ENCODE measurements at places on chromosomes 5 and 9. TPM values are rescaled to one million over a fixed set of nuclear protein-coding genes. Genes with fewer than 3 reads are reported as not detected.

DNA sequence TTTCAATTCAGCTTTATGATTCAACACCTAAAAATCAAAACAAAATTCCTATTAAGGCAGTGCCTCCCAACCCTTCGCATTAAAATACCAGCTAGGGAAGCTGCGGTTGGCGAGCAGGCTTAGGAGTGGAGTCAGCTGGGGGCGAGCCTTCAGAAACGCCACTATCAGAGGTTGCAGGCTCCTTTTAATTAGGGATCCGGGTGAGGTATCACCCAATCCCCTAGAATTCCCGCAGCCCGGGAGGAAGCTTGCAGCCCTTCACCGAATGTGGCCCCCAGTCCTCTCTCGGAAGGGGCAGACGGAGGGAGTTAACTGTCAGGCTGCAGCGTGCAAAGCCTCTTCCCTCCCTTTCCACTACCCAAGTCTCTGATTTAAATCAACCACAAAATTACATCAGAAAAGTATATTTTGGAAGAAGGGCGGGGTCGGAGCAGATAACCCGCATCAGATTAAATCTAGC, 1.7 kb downstream of the STC2 start:
- no peak for DNase-seq

DNA sequence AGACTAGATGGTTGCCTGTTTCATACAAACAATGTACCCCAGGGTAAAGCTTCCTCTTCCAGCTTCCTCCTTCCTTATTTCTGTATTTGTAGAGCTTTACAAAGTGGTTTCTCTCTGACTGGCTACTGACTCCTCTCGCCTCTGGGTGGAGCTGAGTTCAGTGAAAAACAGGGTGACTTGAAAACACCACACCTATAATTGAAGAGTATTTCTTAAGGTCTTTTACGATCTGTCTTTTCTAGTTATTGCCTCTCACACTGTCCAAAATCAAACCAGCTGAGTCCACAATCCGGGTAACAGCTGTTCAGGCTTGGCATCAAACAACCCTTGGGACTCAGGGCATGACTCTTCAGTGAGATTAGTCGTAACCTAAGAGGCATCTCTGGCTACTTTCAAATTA, 200.4 kb downstream of the ARRDC3 start:
- no peak for DNase-seq

- DNase-seq: no peak
Measured at GRCh38 chr5:151224372-151224771, 480 bp upstream of the CCDC69 start.

- DNase-seq: no peak
Measured at GRCh38 chr5:105882956-105883481, 1787.7 kb downstream of the EFNA5 start.

DNA sequence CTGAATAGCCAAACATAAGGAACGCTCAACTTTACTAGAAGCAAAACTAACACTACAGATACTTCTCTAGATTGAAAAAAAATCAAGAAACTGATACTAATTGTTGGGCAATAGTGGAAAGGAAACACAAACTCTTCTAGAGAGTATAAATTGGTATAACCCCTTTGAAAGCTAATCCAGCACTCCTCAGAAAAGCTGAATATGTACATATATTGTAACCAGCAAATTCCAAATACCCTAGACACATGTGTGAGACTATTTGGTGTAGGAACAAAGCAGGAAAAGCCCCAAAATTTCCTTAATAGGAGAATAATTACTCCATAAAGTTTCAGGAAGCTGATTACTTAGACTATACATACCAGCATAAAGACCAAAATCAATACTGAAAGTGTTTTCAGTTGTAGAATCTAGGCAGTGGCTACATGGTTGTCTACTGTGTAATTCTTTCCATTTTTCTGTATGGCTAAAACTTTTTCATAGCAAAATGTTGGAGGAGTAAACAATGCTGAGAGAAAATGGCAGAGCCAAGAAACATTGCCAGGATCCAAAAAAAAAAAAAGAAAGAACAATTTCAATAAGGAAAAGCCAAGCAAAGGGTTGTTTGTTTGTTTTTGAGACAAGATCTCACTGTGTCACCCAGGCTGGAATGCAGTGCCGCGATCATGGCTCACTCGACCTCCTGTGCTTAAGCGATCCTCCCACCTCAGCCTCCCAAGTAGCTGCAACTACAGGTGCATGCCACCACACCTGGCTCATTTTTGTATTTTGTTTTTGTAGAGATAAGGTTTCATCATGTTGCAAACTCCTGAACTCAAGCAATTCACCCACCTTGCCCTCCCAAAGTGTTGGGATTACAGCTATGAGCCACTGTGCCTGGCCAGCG, 15.0 kb downstream of the SKP1 start:
- DNase-seq: no peak

- no peak for DNase-seq
Measured at GRCh38 chr9:94498801-94499453, 56.0 kb upstream of the PCAT7 start.

- peak; percentile 64 for DNase-seq
Measured at GRCh38 chr9:111759762-111760639, 34.7 kb downstream of the SHOC1 start.

DNA sequence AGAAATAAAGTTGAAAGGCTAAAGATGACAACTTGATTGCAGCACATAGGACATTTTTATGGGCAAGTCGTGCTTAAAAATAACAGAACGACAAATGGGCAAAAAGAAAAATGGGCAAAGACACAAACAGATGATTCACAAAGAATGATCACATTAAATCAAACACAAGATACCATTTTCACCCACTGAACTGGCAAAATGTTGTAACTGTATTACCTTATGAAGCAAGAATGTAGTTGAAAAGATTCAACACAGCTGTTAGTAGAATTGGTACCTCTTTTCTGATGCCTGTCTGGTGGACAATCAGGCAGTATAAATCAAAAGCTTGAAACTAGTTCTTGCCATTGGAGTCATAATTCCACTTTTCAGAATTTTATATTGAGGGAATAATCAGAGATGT, 81.0 kb upstream of the PALM2AKAP2 start:
- no peak for DNase-seq

GRCh38 chr5:132411304-132412013, 41.9 kb downstream of the SLC22A5 start:
- no peak for DNase-seq

DNA sequence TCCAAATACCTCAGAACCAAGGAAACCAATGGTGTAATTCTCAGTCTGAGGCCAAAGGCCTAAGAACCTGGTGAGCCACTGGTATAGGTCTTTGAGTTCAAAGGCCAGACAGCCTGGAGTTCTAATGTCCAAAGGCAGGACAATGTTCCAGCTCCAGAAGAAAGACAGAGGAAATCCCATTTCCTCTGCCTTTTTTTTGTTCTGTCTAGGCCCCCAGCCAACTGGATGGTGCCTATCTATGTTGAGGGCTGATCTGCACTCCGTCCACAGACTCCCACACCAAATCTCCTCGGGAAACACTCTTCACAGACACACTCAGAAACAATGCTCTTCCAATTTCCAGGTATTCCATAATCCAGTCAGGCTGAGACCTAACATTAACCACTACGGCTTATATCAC, 30.1 kb downstream of the FNIP1 start:
- DNase-seq: no peak

GRCh38 chr5:165981671-165982070, 2309.8 kb upstream of the WWC1 start:
- DNase-seq: no peak

DNA sequence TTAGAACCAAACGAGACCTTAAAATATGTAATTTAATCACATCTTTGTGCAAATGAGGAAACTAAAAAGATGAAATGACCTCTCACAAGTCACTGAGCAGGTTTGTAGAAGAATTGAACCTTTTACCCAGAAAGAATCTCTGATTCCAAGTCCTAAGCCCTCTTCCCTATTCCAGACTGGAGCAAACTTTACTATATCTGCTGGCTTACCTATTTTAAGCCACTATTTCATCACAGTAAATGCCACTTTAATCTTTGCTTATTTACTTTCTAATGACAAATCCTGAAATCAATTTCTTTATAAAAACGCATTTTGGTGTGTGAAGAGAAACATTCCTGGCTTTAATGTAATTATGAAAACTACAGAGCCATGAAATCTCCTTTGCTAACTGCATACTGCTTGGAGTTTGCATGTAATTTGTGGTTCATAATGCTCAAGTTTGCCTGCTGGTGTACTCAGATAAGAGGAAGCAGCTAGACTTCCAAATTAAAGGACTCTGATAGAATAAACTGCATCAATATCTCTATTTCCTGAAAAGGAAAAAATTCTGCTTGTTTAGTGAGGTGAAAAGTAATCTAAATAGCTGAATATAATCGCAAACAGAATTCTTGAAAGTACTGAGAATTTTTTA, 121.2 kb downstream of the RAB3C start:
- no peak for DNase-seq

The FOXD4 gene
- 0.19 TPM for polyA plus RNA-seq

The CNTFR gene
- 11.5 TPM for polyA plus RNA-seq

The HAND1 gene
- polyA plus RNA-seq: 9.3 TPM

The IL17B gene
- polyA plus RNA-seq: 3.7 TPM
